ENCODE measurements at places on chromosomes 6 and 20.

GRCh38 chr20:60272790-60273189 lies 314.6 kb downstream of the CDH26 start:
- DNase-seq, result no peak

GRCh38 chr20:6232436-6232835 lies 109.6 kb upstream of the FERMT1 start:
- no peak for DNase-seq

DNA sequence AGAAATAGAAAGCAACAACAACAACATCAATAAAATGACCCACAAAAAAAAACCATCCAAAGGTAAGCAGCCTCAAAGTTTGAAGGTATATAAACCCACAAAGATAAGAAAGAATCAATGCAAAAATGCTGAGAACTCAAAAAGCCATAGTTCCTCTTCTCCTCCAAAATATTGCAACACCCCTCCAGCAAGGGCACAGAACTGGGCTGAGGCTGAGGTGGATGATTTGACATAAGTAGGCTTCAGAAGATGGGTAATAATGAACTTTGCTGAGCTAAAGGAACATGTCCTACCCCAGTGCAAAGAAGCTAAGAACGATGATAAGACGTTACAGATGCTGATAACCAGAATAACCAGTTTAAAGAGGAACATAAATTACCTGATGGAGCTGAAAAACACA lies 188.8 kb upstream of the BTBD3 start:
- no peak for DNase-seq

DNA sequence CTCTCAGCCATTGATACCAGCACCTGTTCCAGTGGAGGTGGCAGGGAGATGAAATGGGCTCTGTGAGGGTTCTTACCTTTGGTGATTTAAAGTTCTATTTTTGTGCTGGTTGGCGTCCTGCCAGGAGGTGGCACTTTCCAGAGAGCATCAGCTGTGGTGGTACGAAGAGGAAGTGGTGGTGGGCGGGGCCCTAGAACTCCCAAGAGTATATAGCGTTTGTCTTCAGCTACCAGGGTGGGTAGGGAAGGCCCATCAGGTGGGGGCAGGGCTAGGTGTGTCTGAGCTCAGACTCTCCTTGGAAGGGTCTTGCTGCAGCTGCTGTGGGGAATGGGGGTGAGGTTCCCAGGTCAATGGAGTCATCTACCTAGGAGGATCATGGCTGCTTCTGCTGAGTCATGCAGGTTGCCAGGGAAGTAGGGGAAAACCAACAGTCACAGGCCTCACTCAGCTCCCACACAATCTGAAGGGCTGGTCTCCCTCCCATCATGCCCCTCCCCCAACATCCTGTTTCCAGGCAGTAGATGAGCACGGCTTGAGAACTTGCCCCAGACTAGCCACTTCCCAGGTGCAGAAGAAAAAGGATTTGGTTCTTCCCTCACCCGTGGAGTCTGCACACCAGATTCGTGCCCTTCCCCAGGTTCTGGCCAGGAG lies 46.6 kb downstream of the MOXD1 start:
- no peak for DNase-seq

- peak; percentile 41 for DNase-seq
Measured at GRCh38 chr6:153129873-153130514, 1.1 kb downstream of the RGS17 start.

DNA sequence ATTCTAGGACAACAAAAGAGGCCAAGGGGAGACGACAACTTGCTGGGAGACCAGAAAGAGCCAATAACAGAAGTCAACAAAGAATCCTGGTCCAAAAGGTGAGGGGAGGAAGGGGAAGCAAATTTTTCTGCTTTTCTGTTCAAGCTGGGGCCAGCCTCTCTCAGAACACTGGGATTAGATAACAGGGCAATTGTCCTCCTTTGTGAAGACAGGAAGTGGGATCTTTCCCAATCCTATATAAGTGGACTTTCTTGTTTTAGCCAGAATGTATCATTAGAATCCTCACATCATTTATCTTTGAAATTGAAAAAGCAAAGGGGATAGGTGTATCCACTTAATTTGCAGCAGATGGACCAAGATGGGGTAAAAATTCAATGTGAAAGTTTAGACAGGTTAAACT lies 101.2 kb upstream of the COL21A1 start:
- DNase-seq, result no peak

- DNase-seq, result no peak
Measured at GRCh38 chr6:84309336-84309735, 81.9 kb upstream of the CEP162 start.

DNA sequence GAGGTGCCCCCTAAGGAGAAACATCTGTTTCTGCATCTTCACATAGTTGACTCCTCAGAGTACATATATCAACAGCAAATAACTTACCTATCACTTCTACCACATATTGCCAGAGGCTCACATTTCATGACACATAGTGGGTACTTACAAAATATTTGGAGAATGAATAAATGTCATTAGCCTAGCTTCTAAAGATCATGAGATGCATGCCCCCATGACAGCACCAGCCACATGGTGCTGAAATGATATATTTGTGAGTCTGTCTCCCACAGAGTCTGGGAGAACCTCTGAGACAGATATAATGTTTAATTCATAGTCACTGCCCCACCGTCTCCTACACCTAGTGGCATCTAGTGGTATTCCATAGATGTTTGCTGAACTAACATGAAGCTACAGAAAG lies 555.6 kb downstream of the KIF16B start:
- no peak for DNase-seq

DNA sequence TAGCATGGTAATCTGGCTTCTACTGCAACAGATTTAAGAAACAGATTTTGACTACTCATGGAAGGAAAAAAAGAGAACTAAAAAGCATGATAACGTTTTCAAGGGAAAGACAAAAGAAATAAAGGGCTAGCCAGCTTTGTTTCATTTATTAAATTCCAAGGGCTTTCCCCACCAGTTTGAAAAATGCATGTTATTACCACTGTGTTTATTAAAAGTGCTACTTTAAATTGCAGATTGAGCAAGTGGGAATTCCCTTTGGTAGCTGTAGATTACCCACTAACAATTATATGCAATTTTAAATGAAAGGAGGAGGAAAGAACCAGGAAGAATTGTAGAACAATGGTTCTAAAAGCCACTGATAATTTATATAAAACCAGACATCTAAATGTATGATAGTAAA lies 40.6 kb upstream of the NHSL1 start:
- no peak for DNase-seq

- DNase-seq, result peak; percentile 9
Measured at GRCh38 chr6:80638213-80639055, 532.0 kb downstream of the BCKDHB start.

GRCh38 chr20:38842558-38842981 lies 37.1 kb downstream of the PPP1R16B start:
- DNase-seq, result peak; percentile 87

- DNase-seq, result no peak
Measured at GRCh38 chr20:49835031-49835430, 22.4 kb downstream of the SLC9A8 start.

DNA sequence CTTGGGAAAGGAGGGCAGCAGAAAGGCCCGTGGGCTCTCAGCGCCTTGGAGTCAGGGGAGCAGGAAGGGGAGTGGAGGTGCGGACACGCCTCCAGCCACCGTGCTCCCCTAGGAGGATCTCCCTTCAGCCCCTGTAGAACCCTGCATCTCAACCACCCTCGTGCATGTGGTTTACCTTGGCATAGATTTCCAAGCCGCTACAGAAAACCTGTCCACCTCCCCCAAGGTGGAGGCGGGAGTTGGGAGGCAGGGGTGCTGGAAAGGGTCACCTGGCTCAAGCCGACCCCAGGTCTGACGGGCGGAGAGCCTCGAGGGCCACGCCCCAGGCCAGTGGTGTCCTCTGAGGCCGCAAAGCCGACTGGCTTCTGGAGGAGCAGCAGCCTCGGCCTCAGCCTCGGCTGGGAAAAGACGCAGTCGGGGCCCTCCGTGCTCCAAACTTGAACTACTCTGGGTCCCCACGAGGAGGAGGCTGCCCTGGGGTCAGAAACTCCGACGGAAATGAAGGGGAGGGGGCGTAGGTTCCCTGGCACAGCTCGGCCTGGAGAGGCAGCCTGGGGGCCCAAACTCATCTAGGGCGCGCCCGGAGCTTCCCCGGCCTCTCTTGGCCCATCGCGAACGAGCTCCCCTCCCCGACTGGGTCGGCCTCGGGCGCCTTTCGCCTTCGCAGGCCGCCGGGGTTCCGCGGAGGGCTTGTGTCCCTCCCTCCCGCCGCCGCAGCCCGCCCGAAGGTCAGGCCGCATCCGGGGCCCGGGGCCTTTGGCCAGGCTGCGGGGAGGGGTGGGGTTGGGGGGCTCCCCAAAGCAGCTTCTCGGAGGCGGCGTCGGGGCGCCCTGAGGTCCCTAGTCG lies 6.3 kb upstream of the FOXF2 start:
- peak; percentile 43 for DNase-seq

- no peak for DNase-seq
Measured at GRCh38 chr6:100447081-100447899, 17.4 kb downstream of the SIM1 start.

- no peak for DNase-seq
Measured at GRCh38 chr6:71419217-71420094, 130.8 kb downstream of the OGFRL1 start.

- no peak for DNase-seq
Measured at GRCh38 chr6:6694825-6695624, 106.5 kb downstream of the LY86 start.

DNA sequence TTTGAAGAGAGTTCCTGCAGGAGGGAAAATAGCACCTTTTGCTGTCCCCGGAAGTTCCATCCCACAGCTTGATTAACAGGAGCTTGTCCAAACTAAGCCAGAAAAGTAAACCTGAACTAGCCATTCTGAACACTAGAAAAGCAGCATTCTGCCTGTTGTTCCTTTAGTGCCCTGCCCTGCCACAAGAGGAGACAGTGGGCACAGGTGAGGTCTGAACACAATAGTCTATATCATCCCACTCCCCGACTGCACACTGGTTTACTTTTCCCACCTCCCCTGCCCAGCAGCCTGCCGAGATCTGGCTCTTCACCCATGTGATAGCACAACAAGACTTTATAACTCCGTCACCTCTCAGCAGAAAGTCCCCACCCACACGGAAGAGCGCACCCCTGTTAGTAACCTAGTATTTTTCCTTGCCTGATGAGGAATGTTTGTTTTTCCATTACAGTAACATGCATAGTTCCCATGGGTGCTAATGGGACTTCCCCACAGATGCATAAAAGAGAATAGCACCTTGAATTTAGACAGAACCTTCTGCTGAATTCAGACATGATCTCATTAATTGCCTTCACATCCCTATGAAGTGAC lies 59.7 kb downstream of the TFAP2A start:
- peak; percentile 49 for DNase-seq

GRCh38 chr6:53813801-53814200 lies 19.0 kb downstream of the LRRC1 start:
- no peak for DNase-seq

DNA sequence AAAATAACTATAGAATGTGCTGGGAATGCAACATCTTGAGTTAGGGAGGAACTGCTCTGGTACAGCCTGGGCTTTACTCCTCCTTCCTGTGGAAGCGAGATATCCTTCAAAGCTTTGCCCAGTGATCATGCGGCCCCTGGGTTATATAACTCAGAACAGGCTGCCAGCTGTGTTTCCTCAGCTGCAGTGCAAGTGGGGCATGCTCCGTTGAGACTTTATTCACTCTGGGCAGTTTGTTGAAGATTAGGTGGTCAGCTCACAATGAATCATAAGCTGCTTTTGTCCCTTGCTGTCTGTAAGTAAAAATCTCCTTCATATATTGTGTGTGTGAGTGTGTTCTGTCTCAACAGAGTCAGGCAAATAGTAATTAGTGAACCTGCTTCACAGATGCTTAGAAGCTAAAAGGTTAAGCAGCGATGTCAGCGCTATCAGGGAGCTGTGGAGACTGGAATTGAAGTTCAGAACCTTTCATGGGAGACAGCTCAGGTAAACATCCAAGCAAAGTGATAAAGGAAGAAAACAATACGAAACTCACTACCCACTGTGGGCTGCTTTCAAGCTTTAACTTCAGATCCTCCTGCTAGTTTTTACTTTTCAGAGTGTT lies 688.4 kb downstream of the HTR1B start:
- DNase-seq, result no peak

DNA sequence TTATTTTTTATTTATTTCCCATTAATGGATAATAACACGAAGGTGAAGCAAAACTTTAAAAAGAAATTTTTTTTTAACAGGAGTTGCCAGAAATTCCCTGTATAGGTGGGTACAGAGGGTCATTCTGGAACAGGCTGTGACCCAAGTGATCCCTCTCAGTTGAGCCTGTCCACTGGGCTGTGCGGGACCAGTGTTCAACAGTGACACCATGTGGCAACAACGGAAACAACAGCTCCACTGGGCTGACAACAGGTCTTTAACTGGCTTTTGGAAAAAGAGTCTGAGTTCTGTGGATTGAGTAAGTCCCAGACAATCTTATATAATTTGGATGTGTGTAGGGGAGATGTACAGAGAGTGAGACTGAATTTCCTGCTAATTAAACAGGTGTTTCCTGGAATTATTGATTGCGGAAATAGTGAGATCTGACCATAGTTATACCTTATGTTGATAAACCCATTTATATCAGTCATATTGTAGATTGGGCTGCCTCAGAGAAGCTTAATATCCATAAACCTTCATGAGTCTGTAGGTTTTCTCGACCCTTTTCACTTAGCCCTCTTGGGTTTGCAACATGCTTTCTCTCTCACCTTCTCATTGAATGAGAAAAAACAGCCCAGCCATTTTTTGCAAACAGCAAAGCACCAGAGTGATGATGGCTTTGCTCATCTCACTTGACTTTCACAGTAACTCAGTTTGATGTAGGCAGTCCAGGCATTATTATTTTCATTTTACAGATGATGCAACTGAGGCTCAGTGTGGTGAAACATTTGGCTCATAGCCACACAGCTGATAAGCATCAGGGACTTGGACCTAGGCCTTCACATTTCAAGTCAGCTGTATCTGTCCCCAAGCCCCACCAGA lies 17.5 kb downstream of the KIAA1755 start:
- DNase-seq, result no peak

DNA sequence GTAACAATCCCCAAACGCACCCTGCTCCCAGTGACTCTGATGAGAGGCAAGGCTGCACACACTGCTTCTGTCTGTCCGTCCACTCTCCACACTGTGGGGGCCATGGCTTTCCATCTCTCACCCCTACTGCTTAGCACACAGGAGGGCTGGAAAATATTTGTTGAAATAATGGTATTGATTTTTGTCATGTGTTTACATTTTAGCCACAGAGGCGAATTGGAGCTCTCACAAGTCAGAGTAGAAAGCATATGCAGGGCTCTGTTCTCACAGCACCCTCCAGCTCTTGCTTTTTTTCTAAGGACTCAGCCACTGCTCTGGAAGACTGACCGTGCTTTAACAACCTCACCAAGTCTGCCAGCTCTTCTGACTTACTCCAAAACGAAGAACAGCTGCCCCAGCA lies 273.8 kb downstream of the GMDS start:
- no peak for DNase-seq

GRCh38 chr6:140708441-140708840 lies 1334.0 kb upstream of the CITED2 start:
- no peak for DNase-seq

GRCh38 chr6:25166955-25167748 lies 112.0 kb upstream of the CARMIL1 start:
- DNase-seq, result no peak

GRCh38 chr20:19813846-19814640 lies 56.0 kb downstream of the RIN2 start:
- no peak for DNase-seq

- no peak for DNase-seq
Measured at GRCh38 chr6:46967826-46968349, 46.1 kb upstream of the ADGRF5 start.

Measured in GM13977 (cell line).